ENCODE measurements at places on chromosomes 1 and 21.

DNA sequence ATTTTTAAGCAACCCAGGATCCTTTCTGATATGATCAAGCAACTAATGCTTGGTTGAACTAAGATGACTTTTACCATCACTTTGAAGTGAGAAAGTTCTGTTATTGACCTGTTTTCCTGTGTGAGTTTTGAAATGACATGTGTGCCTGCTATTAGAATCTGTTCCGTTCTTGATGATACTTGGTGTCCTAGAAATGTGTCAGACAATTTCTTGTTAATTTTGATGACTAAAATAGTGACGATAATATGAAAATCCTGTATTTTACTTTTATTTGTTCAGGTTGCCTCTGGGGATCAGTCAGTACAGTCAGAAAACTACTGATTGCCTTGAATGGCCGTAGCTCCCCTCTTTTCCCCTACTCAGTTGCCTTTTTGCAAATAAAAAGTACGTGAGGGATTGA, 228.0 kb downstream of the RYR2 start:
- DNase-seq = no peak

GRCh38 chr21:27251752-27252151, 284.9 kb upstream of the ADAMTS5 start:
- no peak for DNase-seq

GRCh38 chr1:209601809-209602657, 18.5 kb downstream of the CAMK1G start:
- peak; percentile 72 for DNase-seq

DNA sequence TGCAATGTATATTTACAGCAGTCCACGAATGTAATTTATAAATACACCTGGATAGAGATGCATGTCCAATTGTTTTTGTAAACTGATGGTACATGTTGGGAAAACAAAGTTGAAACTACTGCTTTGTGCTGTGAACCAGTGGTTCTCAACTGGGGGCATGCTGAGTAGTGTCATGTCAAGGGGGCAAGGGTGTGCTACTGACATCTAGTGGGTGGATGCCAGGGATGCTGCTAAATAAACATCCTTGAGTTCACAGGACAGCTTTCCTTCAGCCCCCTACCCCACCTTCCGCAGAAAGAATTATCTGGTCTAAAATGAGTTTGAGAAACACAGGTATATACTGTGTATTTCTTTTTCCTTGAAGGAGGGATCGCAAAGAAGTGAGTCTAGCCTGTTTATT, 95.9 kb downstream of the RASAL2 start:
- DNase-seq = peak; percentile 77
